ENCODE measurements at places on chromosomes 4 and X. TPM values are rescaled to one million over a fixed set of nuclear protein-coding genes. Genes with fewer than 3 reads are reported as not detected.
A peak's percentile ranks its signal among the peaks of the same experiment; 100 is the strongest.

DNA sequence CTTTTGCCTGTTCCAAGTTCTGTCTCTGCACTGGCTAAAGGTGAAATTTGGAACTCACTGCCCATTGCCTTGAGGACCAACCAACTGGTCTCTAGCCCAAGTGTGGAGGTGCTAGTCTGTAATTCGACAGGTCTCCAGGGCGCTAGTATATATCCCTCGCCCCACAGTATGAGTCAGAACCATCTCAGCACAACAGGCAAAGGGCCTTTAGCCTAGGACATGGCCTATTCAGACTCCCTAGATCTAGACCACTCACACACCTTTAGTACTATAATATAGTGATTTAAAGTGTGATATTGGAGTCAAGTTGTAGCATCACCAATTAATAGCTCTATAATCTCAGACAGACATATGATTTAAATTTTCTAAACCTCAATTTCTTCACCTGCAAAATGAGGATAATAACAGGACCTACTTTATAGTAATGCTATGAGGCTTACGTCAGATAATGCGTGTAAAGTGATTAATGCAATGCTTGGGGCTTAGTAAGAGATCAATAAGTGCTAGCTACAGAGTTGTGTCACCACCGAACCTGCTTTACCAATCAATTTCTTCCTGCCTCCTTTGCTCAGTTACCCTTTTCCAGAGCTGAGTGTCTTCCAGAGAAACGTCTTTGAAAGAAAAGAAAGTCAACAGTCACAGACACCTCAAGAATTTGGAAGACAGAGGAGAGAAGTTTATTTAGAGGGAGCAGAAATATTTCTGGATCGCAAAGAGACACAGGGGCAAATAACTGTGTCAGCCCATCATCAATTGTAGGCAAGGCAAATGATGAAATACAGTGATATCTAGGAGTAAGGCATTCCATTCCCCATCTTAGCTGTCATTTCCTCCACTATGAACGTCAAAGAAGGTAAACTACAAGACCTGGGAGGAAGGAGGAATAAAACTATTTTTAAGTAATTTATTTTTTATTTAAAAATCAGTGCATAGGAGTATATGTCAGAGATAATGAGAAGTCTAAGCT, 2.3 kb downstream of the NOX1 start:
- DNase-seq = no peak

Gene NAP1L2
- total RNA-seq = 144 TPM

Gene MAGEB1
- not detected for total RNA-seq

Gene TSPAN7
- 618 TPM for total RNA-seq

Gene NPFFR2
- total RNA-seq = 1.0 TPM

- DNase-seq = no peak
Observed at GRCh38 chr4:26772096-26772873, 88.4 kb upstream of the STIM2 start.

- DNase-seq = no peak
Observed at GRCh38 chr4:111991797-111992196, 153.5 kb upstream of the FAM241A start.

Gene ARMCX2
- 84.3 TPM for total RNA-seq

GRCh38 chrX:41889317-41890025, 33.9 kb downstream of the CASK start:
- DNase-seq = no peak

GRCh38 chrX:66994729-66995128, 355.9 kb upstream of the EDA2R start:
- no peak for DNase-seq

Gene RXFP1
- 34.8 TPM for total RNA-seq

- DNase-seq = peak; percentile 76
Observed at GRCh38 chrX:47283015-47283771, 50.4 kb downstream of the USP11 start.

DNA sequence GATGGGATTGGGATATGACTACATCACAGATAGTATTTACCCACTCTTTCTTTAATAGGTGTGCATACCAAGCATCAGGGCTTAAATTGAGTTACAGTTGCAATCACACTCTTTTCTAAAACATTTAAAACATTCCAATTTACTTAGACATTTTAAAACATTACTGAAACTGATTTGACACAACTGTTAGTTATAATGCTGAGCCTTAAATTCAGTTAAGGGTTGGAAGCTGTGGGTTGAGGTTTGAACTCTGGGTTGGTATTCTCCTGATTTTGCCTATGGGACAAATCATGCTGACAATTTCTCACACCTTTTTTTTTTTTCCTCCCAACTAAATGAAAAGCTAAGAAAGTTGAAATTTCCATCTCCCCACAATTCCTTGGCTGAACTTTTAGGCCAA, 16.3 kb downstream of the SLIT2 start:
- DNase-seq = no peak

Gene PNMA3
- 37.1 TPM for total RNA-seq

- DNase-seq = no peak
Observed at GRCh38 chr4:144181391-144181790, 40.9 kb upstream of the GYPA start.

DNA sequence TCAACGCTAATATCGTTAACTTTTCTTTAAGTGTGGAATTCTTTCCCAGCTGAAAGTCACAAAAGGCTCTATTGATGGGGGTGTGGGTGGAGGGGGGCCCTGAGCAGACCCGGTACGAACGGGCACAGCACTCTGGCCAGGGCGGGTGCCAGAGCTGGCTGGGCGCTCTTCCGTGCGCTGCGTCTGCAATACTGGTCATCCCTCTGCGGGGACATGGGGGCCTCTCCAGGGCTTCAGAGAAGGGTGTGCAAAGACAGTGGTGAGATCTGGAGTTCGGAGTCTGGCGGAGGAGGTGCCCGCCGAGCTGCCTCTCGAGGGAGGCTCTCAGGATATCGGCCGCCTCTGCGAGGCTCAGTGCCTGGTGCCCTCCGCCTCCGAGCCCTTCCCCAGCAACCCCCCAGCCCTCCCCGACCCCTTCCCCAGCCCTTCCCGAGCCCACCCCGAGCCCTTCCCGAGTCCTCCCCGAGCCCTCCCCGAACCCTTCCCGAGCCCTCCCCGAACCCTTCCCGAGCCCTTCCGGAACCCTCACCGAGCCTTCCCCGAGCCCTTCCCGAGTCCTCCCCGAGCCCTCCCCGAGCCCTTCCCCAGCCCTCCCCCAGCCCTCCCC, 34.3 kb downstream of the FGFRL1 start:
- DNase-seq = no peak

DNA sequence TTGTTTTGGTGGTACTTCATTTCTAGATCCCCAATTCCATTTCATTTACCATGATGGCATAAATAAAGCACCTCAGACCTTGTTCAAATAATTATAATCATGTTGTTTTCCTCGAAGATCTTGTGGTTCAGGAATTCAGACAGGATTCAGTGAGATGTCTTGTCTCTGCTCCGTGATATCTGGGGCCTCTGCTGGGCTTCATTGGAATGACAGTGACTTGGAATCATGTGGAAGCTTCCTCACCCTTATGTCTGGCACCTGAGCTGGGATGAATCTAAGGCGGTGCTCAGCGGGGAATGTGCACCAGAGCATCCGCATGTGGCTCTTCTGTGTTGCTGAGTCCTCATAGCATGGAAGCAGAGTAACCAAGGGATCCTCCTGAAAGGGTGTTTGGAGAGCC, 132.2 kb downstream of the VEGFC start:
- no peak for DNase-seq

Gene EXOC1L
- not detected for total RNA-seq

GRCh38 chr4:5884796-5885195, 8.1 kb downstream of the CRMP1 start:
- no peak for DNase-seq

DNA sequence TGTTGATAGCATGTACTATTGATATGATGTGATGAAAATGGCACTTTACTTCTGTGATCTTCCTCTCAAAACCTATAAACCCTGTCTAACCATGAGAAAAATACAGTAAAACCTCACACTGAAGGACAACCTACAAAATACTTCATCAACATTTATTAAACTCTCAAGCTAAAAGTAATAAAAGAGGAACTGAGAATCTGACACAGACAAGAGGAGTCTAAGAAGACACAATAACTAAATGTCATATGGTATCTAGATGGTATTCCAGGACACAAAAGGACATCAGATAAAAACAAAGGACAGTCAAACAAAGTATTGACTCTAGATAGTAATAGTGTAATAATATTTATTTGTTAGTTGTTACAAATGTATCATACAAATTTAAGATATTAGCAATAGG, 655.3 kb downstream of the SH3BGRL start:
- no peak for DNase-seq

Gene TRIML2
- not detected for total RNA-seq

DNA sequence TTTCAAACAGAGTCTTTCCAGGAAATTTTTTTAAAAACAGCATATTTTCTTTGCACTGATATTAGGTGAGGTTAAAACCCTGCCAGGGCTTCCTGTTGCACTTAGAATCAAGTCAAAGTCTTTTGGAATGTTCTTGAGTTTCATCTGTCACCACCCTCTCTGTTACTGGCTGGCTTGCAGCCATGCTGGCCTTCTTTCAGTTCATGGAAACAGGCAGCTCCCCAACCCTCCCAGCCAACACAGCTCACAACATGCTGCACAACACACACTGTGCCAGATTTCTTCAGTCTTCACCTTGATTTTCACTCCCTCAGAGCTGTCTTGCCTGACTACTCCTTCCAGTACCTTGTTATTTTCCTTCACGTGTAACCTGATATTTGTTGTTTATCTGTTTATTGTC, 129.5 kb downstream of the KCNIP4 start:
- no peak for DNase-seq

Gene MAGED1
- 134 TPM for total RNA-seq

GRCh38 chrX:95764972-95765451, 919.6 kb upstream of the DIAPH2 start:
- DNase-seq = no peak

- no peak for DNase-seq
Observed at GRCh38 chr4:124641715-124642381, 70.7 kb downstream of the ANKRD50 start.

Gene CFAP99
- total RNA-seq = 1.0 TPM

Gene KCTD8
- total RNA-seq = 16.4 TPM

DNA sequence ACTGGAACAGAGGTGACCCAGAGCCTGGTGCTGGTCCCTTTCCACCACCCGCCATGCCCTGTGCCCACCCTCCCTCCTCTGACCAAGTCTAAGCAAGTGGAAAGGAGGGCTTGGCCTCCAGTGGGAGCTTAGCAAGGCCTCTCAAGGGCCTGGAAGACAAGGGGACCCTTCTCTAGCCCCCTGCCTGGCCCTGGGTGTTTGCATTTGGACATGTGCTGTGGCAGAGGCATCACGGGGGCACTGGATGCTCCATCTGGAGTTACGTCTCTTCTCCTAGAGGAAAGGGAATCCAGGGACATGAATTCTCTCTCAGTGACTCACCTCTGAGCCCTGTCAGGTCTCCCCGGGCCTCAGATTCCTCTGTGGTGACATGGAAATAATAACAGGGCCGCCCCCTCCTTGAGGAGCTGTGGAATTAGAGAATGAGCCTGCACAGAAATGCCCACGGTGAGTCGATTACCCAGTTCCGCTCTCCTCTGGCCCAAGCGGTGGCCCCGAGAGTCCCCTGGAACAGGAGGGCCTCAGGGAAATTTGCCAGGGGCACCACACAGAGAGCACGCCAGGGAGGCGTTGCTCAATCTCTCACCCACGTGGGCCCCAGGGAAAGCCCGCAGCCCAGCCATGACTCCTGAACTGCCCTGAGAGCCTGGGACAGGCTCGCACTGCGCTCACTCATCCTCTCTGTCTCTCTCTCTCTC, 189.6 kb downstream of the BCOR start:
- DNase-seq = no peak

GRCh38 chrX:96424007-96424406, 260.6 kb upstream of the DIAPH2 start:
- no peak for DNase-seq

- DNase-seq = no peak
Observed at GRCh38 chr4:82984459-82984858, 26.2 kb downstream of the LIN54 start.

GRCh38 chr4:120434756-120435155, 368.1 kb upstream of the MAD2L1 start:
- no peak for DNase-seq

- DNase-seq = no peak
Observed at GRCh38 chr4:173195109-173195508, 26.5 kb downstream of the GALNT7 start.

GRCh38 chrX:123425471-123425870, 241.4 kb downstream of the GRIA3 start:
- no peak for DNase-seq

DNA sequence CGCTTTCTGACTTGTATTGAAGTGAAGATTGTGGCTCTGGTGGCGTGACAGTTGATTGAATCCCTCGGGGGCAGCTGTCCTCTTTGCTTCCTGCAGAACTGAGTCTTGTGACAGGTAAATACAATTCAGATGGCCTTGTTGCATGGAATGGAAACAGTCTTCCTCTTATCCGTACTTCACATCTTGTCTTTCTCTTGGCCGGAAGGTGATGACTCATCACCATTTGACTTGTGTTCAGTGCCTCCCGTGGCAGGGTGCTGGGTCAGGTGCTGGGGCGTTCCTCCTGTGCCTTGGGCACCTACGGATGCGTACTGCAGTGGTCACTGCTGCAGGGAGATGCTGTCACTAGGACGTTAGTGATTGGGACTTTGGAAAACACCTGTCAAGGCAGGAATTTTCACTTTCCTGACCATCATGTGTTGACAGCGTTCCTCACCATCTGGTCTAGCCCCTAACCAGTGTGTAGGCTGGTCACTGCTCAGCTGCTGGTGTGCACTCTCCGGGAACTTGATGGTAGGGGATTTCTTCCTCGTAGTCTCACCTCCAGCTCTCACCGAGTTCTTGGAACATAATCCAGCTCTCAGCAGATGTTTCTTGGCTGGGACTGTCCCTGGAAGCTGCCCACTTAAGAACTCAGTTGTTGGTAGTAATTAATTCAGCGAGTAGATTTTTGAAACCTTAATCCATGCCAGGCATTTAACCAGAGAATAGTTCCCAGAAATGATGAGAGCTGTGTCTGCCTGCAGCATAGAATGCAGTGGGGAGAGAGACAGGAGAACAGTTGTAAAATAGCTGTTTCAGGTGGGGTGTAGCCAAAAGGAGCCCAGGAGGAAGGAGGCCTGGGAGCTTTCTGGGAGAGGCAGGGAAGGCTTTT, 7.2 kb downstream of the TBC1D14 start:
- DNase-seq = no peak

Gene ANK2
- 618 TPM for total RNA-seq

DNA sequence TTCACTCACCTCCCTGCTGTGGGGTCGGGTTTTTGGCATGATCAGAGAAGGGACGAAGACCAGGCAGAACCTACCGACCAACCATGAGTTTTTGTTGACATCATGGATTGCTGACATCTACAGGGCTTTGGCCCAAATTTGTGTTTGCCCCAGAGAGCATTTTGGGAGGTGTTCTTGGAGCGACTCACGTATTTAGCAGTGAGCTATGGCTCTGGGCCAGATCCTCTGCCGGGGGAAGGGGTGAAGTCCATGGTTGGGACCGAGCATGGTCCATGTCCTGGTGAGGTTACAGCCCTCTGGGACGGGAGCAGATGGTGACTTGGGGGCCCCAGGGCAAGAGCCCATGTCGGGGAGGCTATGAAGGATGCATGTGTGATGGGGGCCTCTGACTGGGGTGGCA, 17.4 kb downstream of the SORCS2 start:
- DNase-seq = no peak

Gene ZCCHC12
- total RNA-seq = 28.4 TPM

- no peak for DNase-seq
Observed at GRCh38 chr4:81571105-81571504, 99.4 kb upstream of the RASGEF1B start.

Data from dorsolateral prefrontal cortex (tissue), 122 donors.